AG08395 (cell line): ENCODE measurements at places on chromosomes 13 and 19.
A peak's percentile ranks its signal among the peaks of the same experiment; 100 is the strongest.

DNA sequence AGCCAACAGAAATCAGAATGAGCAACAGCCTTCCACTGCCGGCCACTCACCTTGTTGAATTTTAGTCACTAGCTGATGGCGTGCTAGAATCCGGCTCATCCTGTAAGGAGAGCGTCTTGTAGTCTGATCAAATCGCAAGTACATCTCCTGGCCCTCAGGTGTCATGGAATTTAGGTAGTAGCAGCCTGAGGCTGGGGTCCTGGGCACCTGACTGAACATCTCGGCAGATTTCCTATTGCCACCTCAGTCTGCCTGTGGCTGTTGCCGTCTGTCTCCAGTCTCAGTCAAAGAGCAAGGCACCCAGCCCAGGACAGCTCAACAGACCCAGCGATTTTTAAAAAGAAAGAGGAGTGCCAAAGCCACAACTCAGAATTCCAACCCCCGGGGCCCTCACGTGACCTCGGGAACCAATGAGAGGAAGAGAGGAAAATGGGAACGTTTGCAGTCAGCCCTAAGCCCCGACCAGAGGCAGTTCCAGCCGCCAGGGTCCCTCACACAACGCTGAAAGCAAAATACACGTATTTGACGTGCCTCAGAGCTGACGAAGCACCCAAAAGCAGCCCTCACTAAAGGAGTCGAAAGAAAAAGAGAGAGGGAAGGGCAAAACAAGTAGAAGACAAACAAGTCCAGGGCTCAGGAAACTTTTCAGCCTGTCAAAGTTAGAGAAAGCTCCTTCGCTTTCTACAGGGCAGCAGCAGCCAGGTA, at the start of gene STARD13:
Gene STARD13 (minus strand): TSS at position 336 of the 705 bp plus-strand sequence. CDS start 117 bp downstream, at position 219.
- DNase-seq: peak; percentile 98

DNA sequence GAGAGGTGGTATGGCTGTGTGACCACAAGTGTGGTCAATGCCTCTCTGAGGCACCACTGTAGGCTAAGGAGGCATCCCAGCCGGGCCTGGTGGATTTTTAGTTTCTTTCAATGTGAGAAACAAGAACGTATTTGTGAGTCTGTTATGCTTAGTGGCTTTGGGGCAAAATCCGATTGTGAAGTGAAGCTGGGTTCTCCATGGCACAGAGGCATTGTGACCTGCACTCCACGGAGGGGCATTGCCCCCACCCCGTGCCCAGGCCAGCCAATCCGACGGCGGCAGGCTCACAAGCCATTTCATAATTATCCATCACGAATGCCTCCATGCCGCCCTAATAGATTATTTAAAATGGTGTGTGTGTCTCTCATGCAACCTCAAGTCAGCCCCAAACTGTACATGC, 151.6 kb downstream of the ZNF536 start:
- DNase-seq: no peak

DNA sequence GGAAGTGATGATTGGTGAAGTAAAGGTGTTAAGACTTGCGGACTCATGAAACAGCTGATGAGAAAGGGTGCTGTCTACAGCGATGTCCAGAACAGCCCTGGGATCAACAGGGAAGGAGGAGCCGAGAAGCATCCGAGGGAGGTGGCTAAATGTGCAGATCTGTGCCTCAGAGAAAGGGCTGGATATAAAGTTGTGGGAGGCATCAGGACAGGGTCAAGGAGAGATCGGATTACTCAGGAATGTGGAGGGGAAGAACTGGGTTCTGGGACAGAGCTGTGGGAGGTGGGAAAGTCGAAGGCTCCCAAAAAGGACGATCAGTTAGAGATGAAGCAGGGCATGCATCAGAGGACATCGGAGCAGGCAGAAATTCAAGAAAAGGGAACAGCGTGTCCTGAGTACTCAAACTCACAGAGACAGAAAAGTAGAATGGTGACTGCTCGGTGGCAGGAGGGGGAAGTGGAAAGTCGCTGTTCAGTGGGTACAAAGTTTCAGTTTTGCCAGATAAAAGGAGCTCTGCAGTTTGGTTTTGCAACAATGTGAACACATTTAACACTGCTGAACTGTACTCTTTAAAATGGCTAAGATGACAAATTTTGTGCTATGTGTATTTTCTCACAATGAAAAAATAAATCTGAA, 1.9 kb downstream of the SIGLEC14 start:
- no peak for DNase-seq

DNA sequence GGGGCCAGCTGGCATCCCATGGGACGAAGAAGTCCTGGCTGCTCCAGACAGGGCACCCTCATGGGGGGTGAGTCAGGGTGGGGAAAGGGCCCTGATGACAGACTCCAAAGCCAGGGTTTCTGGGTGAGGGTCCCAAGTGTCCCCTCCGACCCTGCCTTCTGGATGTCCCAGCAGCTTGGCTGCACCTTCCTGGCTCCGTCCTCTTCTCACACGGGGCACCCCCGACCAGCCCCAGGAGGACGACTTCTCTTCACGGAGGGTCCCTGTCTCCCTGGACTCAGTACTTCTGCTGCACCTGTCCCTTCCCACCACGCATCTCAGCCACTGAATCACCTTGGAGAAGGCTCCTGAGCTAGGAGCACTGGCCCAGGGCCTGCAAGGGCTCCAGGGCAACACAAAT, 19.9 kb downstream of the MIER2 start:
- no peak for DNase-seq

GRCh38 chr13:85503797-85504196, 295.4 kb downstream of the SLITRK6 start:
- DNase-seq: no peak

GRCh38 chr13:85461621-85462020, 337.6 kb downstream of the SLITRK6 start:
- no peak for DNase-seq

GRCh38 chr13:99932912-99933311, 38.7 kb downstream of the ZIC5 start:
- DNase-seq: no peak

- no peak for DNase-seq
Observed at GRCh38 chr19:17751103-17751911, at the start of gene FCHO1. TSS of gene FCHO1 (plus strand) at chr19:17751477. CDS start at chr19:17755165, 3,688 bp downstream.
